ENCODE measurements at places on chromosomes 11 and 22. TPM values are rescaled to one million over a fixed set of nuclear protein-coding genes. Genes with fewer than 3 reads are reported as not detected.

The ARHGAP42 gene
- total RNA-seq: 6.3 TPM

The ZNF215 gene
- 0.99 TPM for total RNA-seq

The JRKL gene
- 5.2 TPM for total RNA-seq

The PRSS23 gene
- 517 TPM for total RNA-seq

The APOBEC3F gene
- 1.8 TPM for total RNA-seq

The MOGAT2 gene
- not detected for total RNA-seq

The ILK gene
- 124 TPM for total RNA-seq

The CDC45 gene
- 24.1 TPM for total RNA-seq

The RHOD gene
- 47.7 TPM for total RNA-seq

The KRTAP5-2 gene
- not detected for total RNA-seq

The MICAL2 gene
- 112 TPM for total RNA-seq

The KDM4E gene
- total RNA-seq: not detected

The CHRM1 gene
- 0.06 TPM for total RNA-seq

Data from A549 treated with CpdA at 1 μM for 4 hours (cell line).